NCI-H2029 treated with DMSO at 0.1 percent for 48 hours (cell line): ENCODE measurements at places on chromosomes 1 and 21.

DNA sequence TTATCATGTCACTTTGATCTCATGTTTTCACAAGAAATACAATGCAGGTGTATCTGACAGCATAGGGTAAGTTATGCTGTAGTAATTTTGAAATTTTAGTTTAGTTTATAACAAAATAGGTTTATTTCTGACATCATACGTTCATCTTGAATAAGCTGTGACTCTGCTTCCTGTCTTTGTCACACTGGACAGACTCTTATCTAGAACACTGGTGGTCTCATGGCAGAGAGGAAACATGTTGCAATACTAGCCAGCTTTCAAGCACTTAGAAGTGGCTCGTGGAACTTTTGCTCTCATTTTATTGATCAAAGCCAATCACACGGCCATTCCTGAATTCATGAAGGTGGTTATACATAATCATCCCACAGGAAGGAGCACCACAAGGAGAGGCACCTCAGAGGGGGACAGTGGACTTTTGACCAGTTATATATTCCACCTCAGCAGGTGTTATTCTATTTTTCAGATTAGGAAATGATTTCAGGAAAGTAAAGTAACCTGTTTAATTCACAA lies 46.5 kb downstream of the CYP2J2 start:
- no peak for DNase-seq

GRCh38 chr1:75265792-75266191 lies 131.6 kb downstream of the LHX8 start:
- DNase-seq, result peak; percentile 12

- no peak for DNase-seq
Observed at GRCh38 chr1:21693732-21694131, 24.6 kb upstream of the RAP1GAP start.

DNA sequence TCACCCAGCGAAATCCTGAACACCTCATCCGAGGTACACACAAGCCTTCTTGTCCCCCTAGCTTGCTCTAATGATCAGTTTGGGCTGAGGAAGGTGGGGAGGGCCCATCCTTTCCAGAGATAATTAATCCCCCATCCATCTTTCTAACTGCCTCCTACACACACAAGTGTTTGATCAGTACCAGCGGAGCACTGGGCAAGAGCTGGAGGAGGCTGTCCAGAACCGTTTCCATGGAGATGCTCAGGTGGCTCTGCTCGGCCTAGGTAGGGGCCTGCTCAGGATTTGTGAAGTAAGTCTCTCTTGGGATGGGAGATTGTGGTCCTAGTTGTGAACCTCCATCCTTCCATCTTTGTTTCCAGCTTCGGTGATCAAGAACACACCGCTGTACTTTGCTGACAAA lies 5.8 kb downstream of the ANXA9 start:
- no peak for DNase-seq

DNA sequence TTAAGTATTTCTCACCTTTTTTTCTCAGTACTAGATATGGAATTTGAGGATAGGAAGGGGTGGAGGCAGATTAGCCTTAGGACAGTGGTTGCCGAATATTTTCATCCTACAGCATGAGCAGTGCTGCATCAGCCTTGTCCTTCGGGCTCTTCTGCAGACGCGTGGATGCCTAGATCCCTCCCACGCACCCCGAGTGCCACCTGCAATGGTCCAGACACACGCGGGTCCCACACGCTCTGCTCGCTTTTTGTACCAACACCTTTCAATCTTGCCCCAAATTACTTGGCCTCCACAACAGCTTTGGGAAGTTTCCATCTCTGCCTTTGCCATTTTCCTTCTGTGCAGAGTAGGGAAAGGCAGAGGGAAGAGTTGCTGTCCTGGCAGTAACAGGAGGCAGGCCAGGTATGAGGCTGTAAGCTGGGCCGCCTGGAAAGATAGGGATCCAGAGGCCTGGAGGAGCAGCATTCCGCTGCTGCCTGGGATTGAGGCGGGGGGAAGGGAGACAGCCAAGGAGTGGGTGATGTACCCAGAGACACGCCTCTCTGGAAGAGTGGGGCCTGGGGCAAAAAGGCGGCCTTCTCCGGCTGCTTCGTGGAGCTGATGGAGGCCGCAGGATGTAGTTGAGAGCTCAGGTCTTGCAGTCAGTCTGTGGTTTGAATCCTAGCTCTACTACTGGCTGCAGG lies 467.7 kb downstream of the KIF26B start:
- no peak for DNase-seq

DNA sequence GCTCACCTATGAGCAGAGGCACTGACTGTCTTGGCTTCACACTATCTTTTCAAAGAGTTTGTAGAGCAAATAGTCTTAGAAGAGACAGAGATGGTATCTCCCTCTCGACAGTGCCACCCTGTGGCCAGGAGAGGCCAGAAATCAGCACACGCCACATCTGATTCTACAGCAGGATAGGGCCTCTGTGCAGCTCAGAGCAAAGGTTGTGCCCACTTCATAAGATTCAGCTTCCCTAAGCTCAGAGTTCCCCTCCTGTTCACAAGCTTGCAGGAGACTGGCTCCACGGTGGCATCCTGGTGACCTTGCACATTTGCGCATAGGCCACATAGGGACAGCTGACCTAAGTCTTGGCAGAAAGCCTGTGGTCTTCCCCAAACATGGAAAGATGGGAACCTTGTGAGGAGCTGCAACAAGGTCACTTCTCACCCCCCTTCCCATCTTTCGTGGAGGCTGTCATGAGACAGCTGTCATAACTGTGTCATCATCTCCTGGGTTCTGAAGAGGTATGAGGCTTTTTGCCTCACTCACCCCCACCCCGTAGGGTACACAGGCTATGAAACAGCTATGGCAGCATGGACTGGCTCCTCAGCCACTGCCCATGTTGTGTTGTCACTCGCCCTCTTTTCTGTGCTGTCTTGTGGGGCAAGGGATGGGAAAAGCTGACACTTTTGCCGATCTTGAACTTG lies 3.0 kb downstream of the ITLN2 start:
- peak; percentile 32 for DNase-seq

DNA sequence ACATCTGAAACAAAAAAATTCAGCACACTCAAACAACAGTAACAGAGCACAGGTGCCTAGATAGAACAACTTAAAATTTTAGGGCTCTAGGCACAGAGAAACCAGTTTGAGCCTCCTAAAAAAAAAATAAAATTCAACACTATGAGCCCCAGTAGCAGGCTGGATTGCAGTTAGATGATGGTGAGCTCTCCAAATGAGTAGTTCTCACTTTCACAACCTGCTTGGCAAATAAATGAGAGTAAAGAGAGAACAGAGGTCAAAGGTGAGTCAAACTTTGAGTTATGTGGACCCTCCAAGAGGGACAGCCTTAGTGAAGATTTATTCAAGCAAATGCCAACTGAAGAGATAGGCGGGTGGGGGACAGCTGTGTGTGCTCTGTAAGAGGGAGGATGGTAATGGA lies 3.6 kb downstream of the BEND5 start:
- no peak for DNase-seq

DNA sequence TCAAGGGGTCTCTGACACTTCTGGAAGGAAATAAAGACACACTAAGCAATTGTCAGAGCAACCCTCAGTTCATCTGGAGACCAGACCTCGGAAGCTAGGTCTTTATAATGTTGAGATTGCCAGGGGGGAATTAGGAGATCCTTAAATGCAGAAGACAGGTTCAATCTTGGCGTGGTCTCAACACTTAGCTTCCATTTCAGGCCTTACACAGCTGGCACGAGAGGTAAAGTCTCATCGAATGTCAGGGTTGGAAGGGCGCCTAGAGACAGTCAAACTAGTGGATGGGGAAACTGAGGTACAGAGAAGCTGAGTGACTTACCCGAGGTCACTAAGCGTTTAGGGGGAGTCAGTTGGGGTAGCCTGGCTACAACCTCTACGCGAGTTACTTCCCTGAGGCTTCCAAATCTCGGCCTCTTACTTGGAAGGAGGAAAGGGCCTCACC lies 562 bp upstream of the EPB41 start:
- no peak for DNase-seq

GRCh38 chr1:10217748-10218441 lies 7.5 kb downstream of the KIF1B start:
- DNase-seq, result no peak

- peak; percentile 18 for DNase-seq
Observed at GRCh38 chr1:22949822-22950331, 22.8 kb downstream of the LACTBL1 start.

GRCh38 chr1:51768971-51769588 lies 109.4 kb downstream of the NRDC start:
- peak; percentile 62 for DNase-seq
